ENCODE measurements at places on chromosomes 7 and 10.

DNA sequence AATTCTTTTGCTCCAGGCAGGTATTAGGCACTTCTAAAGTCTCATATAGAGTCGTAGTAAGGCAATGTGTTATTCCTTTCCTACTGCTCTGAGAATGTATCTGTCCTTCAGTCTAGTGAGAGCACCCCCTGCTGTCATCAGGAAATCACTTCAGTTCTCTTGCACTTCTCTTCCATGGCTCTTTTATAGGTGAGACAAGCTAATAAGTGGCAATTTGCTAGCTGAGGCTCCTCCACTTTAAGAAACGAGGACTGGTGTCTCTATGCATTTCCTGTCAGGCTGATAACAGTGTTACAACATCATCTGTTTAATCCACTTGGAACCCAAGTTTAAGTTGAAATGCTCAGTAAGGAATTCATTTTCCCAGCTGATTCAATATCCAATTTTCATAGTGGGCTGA lies 350.6 kb downstream of the TFEC start:
- no peak for DNase-seq

- no peak for DNase-seq
These were observed 33.9 kb upstream of the PBLD start for GRCh38 chr10:68366600-68366999.

- DNase-seq: no peak
These were observed 36.9 kb downstream of the ZPBP start for GRCh38 chr7:50056131-50056530.

GRCh38 chr10:6348096-6348874 lies 145.6 kb downstream of the PFKFB3 start:
- DNase-seq: no peak

DNA sequence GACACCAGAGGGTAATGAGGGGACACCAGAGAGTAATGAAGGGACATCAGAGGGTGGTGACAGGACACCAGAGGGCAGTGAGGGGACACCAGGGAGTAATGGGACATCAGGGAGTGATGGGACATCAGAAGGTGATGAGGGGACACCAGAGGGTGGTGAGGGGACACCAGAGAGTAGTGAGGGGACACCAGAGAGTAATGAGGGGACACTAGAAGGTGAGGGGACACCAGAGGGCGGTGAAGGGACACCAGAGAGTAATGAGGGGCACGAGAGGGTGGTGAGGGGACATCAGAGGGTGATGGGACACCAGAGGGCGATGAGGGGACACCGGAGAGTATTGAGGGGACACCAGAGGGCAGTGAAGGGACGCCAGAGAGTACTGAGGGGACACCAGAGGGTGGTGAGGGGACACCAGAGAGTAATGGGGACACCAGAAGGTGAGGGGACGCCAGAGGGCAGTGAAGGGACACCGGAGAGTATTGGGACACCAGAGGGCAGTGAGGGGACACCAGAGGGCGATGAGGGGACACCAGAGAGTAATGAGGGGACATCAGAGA lies 10.6 kb downstream of the NACAD start:
- DNase-seq: no peak

- peak; percentile 90 for DNase-seq
These were observed 124.5 kb upstream of the RET start for GRCh38 chr10:42952349-42952748.

All from H7 (cell line).